Small intestine (tissue), 16 donors: ENCODE measurements at places on chromosomes 7 and 10.
A peak's percentile ranks its signal among the peaks of the same experiment; 100 is the strongest.

- DNase-seq, result no peak
- no peaks in the 10 kb centered on the region for H3K36me3 ChIP-seq
- H3K4me3 ChIP-seq, result no peak overlapping the region
These were observed 7.0 kb downstream of the ANKRD1 start for GRCh38 chr10:90913774-90914420.

GRCh38 chr10:13882119-13882711, 295.4 kb downstream of the PRPF18 start:
- H3K4me3 ChIP-seq, result no peak overlapping the region
- peaks cover 2% of the 10 kb centered on the region for H3K27me3 ChIP-seq
- no peaks in the 10 kb centered on the region for H3K4me1 ChIP-seq
- H3K36me3 ChIP-seq, result no peaks in the 10 kb centered on the region
- DNase-seq, result no peak

GRCh38 chr7:23468526-23469149, 1.7 kb downstream of the IGF2BP3 start:
- DNase-seq, result no peak
- H3K27ac ChIP-seq, result no peak overlapping the region
- peaks cover 35% of the 10 kb centered on the region for H3K27me3 ChIP-seq
- H3K4me1 ChIP-seq, result peaks cover 10% of the 10 kb centered on the region
- no peaks in the 10 kb centered on the region for H3K36me3 ChIP-seq

- no peaks in the 10 kb centered on the region for H3K4me1 ChIP-seq
- H3K27me3 ChIP-seq, result no peaks in the 10 kb centered on the region
- no peak overlapping the region for H3K27ac ChIP-seq
These were observed 896.1 kb downstream of the CCSER2 start for GRCh38 chr10:85224366-85224940.

DNA sequence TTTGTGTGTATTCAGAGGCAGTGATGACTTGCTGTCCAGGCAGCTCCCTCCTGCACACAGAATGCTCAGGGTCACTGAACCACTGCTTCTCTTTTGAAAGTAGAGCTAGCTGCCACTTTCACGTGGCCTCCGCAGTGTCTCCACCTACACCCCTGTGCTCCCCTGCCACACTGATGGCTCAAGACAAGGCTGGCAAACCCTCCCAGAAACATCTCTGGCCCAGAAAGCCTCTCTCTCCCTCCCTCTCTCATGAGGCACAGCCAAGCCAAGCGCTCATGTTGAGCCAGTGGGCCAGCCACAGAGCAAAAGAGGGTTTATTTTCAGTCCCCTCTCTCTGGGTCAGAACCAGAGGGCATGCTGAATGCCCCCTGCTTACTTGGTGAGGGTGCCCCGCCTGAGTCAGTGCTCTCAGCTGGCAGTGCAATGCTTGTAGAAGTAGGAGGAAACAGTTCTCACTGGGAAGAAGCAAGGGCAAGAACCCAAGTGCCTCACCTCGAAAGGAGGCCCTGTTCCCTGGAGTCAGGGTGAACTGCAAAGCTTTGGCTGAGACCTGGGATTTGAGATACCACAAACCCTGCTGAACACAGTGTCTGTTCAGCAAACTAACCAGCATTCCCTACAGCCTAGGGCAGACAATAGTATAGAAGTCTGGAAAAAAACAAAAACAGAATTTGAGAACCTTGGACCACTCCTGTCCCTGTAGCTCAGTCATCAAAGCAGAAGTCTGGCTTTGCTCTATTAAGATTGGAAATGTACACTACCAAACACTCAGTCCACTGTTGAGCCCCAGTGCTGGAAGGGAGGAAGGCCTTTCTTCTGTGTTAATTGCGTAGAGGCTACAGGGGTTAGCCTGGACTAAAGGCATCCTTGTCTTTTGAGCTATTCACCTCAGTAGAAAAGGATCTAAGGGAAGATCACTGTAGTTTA, 15.8 kb downstream of the SCD start:
- no peak for DNase-seq
- peak overlapping the region; percentile 51 for H3K27ac ChIP-seq
- no peak overlapping the region for H3K4me3 ChIP-seq
- H3K36me3 ChIP-seq, result peaks cover 14% of the 10 kb centered on the region

DNA sequence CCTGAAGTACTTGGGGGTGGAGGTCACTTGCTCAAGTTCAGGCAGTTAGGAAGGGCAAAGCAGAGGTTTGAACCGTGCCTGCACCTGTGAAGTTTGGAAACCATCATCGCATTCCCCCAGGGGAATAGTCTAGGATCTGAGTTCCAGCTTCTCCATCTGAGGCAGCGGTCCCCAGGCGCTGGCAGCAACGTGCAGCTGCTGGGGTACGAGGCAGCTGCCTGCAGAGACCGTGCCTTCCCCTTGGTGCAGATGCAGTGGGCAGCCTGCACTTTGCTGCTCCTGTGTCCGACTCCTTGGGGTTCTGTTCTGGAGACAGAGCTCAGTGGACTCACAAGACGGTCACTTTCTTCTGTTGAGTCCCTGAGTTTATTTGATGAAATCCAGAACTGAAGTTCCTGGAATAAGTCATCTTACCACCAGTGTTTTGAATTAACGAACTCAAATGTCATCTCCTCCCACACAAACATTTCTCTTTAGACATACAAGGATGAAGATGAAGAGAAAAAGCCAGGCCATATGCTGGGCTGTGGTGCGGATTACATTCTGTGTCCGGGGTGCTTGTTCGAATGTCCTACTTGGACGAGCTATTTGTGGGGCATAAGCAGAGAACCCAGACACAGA, 19.9 kb upstream of the GIMAP8 start:
- H3K36me3 ChIP-seq, result no peaks in the 10 kb centered on the region
- no peak for DNase-seq
- H3K27me3 ChIP-seq, result peaks cover 3% of the 10 kb centered on the region
- no peaks in the 10 kb centered on the region for H3K4me1 ChIP-seq

DNA sequence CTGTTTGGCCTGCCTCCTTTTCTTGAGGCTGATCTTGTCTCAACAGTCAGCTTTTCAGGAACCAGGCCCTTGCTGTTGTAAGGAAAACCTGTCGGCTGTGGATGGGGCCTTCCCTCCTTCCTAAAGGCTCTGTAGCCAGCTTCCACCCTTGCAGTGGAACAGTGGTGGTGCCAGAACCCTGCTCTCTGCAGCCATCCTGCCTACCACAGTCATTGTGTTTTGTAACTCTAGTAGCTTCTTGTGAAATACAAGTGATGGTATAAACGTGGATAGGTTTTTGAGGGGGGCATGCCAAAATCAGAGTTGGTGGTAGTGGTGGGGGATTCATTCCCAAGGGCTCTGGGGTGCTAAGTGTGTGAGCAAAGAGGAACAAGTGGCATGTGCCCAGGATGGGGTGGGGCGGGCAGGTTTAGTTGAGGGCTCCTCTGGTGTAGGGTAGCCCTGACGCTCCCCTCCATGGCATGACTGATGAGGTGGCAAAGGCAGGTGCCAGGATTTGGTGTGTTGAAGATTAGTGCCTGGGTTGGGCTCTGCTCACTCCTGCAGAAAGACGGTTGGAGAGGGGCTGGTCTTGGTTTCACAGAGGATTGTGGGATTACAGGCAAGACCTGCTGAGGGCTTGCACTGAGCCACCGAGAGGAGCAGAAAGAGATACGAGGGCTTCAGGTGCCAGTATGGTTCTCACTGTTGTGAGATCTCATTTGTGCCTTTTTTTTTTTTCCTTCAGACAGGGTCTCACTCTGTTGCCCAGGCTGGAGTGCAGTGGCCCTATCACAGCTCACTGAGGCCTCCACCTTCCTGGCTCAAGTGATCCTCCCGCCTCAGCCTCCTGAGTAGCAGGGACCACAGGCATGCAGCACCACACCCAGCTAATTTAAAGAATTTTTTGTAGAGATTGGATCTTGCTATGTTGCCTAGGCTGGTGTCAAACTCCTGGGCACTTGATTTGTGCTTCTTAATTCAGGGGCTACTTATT, 7.4 kb downstream of the TSPAN14 start:
- no peak for DNase-seq
- H3K27me3 ChIP-seq, result no peaks in the 10 kb centered on the region
- peak overlapping the region; percentile 92 for H3K27ac ChIP-seq
- no peaks in the 10 kb centered on the region for H3K36me3 ChIP-seq
